Inflammatory macrophage treated with lipopolysaccharide for 1 hour (primary cell): ENCODE measurements at places on chromosomes 1 and 21.
A peak's percentile ranks its signal among the peaks of the same experiment; 100 is the strongest.

- DNase-seq, result no peak
These were observed 60.6 kb downstream of the PTP4A2 start for GRCh38 chr1:31877544-31877943.

DNA sequence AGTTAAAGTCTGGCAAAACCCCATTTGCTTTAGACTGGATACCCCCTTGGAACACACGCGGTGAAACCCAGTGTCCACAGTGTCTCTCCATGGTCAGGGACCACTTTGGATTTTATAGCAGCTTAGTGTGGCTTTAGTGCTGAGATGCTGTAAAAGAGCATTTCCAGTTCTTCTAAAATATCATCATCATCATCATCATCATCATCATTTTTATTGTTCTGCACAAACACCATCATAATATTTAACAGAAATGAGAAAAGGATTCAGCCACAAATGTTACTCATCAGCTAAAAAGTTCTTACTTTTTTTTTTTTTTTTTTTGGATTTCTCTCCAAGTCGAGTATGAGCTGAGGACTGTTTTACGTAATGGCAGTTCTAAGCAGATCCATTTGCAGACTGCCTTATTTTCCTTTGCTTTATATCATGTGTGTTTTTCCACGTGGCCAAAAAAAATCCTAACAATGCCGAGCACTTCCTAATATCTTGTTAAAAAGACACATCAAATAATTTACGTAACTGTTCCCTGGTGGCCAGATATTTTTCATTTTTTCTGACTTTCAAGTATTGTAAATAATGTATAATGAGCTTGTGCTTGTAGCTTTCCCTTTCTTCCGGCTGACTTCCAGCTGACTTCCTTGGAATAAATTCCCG, 62.8 kb downstream of the EVA1C start:
- no peak for DNase-seq

DNA sequence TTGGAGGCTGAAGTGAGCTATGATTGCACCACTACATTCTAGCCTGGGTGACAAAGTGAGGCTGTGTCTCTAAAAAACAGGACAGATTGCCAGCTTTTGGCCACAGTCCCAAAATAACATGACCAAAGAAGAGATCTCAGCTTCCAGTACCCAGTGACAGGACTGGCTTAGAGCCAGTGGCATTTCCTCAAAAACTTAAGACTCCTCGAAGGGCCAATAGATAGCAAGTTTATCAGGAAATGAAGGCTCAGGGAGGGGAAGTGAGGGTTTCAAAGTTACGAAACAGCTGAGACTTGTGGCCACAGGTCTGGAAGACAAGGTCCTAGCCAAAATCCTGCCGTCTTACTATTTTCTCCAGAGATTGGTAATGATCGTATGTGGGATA, 6.3 kb upstream of the TMEM39B start:
- DNase-seq, result peak; percentile 96

DNA sequence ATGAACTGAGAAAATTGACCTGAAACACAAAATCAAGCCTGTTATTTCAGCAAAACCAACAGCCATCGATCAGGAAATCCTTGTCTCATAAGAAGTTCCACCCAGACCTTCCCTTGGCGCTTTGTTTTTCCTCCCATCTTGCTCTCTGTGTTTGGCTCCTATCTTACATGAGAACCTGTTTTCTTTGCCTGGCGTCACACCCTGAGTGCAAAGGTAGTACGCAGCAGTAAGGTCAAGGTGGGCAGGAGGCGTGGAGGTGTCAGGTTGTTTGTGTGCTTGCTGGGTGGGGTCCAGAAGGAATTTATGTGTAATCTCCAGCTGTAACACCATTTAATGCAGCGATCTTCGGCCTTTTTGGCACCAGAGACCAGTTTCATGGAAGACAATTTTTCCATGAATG, 50.5 kb downstream of the C1orf21 start:
- DNase-seq, result no peak

DNA sequence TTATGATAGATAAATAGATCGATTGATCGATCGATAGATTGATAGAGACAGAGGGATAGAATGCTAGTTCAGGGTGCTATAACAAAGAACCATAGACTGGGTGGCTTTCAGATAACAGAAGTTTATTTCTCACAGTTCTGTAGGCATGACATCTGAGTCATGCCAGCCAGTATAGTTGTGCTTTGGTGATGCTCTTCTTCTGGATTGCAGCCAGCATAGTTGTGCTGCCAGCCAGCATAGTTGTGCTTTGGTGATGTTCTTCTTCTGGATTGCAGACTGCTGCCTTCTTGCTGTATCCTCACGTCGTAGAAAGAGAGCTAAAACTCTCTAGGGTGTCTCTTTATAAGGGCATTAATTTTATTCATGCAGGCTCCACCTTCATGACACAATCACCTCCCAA, 860.8 kb downstream of the BRINP3 start:
- no peak for DNase-seq

DNA sequence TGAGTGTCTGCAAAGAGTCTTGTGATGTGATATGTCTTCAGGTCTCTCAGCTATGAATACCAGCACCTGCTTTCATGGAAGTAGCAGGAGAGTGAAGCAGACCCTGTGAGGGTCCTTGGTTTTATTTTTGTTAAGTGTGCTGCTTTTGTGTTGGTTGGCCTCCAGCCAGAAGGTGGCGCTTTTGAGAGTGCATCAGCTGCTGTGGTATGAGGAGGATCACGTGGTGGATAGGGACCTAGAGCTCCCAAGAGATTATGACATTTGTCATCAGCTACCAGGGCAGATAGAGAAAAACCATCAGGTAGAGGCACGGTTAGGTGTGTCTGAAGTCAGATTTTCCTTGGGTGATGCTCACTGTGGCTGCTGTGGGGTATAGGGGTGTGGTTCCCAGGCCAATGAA, 1232.1 kb downstream of the MRPL39 start:
- peak; percentile 20 for DNase-seq

- DNase-seq, result no peak
These were observed 431 bp downstream of the MTARC1 start for GRCh38 chr1:220787069-220787619.

DNA sequence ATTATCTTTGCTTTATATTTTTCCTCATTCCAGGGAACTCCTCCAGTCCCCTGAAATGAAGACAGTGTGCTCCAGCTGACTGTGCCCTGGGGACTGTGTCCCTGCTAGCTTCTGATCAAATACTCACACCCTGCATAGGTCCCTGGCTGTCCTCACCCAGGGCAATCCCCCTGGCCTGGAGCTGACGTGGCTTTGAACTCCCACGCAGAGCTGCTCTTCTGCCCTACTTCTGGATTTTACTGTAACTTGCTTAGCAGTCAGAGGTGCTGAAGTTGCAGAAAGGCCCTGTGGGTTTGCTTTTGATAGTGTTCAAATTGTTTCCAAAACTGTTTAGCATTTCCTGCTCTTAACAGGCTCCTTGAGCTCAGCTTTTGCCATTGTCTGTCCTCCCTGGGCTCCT, 186.5 kb downstream of the FASLG start:
- DNase-seq, result peak; percentile 23

DNA sequence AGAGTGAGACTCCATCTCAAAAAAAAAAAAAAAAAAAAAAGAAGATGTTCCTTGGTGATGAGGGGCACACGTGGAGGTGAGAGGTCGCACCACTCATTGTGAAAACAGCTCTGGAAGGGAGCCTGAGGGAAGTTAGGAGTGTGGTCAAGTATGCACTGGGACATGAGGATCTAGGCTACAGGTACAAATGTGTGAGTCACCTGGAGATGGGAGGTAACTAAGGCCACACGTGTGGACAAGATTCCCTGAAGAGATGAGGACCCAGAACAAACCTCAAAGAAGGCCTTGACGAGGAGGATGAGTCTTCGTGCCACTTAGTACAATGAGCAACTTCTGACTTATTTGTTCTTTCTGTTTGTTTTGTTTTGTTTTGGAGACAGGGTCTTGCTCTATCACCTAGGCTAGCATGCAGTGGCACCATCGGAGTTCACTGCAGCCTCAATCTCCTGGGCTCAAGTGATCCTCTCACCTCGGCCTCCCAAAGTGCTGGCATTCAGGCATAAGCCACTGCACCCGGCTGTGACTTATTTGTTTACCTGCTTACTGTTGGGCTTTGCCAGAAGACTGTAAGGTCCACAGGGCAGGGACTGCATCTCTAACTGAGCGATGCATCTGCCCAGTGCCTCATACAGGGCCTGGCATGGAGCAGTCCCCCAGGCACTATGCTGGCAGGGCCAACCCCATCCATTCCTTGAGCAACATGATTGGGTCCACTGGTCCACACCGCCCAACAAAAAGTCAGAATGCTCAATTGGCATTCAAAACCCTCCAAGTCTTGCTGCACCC, 6.4 kb downstream of the ASAP3 start:
- DNase-seq, result no peak

DNA sequence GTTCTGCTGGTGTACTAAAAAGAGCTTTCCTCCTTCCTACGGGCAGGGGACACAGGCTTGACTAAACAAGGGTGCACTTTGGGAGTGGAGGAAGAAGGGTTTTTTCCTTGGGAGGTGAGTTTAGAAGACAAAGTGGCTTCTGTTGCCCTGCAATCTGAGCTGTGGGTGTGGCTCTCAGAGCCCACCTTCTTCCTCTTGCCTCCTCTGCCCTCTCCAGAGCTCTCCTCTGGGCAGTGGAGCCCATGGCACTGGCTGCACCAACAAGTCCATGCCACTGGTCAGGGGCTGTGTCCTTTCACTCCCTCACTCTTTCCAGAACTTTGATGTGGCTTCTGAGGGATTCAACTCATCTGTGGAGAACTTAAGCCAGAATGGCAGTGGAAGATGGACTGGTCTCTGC, 25.6 kb upstream of the PSMB2 start:
- DNase-seq, result no peak

DNA sequence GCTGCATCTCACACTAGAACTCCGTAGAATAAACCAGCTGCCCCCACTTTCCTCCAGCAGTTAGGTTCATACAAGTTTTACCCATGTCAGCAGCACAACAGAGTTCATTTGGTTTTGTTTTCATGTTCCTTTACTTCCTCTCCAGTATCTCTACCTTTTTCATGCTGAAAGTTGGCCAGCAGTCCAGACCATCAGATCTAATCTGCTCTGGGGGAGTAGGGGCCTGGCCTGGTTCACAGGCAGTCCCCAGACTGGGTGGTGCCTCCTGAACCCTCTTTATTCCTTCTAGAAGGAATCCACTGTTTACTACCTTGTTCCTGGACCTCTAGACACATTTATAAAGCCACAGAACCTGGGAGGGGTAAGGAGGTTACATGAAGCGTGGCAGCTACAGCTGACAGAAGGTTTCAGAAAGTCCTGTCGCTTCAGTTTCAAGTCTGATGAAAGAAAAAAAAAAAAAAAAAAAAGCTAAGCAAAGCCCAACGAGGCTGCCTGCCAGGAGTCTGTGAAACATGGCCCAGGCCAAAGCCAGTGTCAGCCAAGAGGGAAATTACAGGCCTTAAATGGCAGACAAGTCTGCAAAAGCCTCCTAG, 184.6 kb upstream of the JUN start:
- DNase-seq, result no peak

DNA sequence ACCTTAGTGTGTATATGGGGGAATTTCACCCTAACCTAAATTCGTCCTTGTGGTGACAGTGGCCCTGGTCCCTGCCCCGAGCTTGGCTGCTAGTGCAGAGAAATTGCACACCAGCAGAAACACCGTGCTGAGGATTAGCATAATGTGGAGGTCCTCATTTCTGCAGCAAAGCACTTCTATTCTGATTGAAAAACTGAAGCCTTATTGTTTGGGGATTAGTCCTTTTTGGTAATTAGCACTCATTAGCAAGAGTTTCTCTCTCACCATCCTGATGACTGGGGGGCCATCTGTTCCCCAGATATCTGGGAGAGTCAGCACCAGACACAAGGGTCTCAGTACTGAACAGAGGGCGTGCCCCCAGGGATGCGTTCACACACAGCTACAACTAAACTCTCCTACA, 55.2 kb downstream of the AJAP1 start:
- no peak for DNase-seq

GRCh38 chr1:30149226-30149625, 574.2 kb downstream of the MATN1 start:
- DNase-seq, result no peak

DNA sequence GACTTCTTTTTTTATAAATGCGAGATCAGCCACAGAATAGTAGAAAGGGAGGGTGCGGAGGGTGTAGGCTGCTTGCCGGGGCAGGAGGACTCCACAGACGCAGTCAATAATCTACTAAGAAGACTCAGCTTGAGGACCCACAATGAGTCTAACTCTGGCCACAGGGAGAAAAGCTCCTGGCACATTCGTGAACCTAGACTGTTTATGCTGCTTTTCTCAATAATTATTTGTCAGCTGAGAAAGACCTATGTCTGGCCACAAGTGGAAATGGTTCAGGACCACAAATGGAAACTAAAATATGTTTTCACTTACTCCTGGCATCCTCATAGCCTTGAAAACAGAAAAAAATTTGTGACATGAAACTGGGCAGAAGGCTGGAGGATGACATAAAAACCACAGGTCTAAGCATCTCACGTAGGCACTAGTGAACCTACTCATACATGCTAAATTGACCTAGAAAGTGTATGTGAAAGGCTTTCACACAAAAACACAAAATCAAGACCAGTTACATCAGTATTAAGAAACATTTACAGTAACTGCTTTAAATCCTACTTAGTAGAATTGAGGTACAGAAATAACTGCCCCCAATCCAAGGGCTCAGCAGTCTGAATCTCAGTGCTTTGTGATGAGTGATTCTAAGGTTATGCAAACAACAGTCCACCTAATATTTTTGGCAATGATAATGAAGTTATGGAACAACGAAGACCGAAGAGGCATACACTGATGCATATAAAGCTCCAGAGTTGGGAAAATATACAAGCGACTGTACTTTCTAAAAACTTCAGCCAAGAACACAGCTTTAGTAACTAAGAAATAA, 159.5 kb downstream of the SLC45A1 start:
- DNase-seq, result no peak

DNA sequence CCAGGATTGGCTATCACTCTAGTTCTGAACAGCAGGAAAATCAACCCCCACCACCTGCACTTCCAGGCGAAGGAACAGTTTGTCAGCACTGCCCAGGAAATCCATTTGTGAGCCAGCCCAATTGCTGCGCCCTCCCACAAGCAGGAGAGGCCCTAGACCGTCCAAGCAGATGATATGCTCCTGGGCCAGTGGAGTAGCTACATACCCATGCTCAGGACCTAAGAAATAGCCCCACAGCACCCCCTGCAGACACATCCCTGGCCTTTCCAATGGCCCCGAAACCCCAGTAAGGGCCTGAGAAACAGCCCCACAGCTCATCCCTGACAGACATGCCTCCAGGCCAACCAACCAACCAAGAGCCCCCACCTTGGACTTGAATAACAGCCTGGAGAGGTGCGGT, 111.5 kb upstream of the ZC3H11B start:
- no peak for DNase-seq

DNA sequence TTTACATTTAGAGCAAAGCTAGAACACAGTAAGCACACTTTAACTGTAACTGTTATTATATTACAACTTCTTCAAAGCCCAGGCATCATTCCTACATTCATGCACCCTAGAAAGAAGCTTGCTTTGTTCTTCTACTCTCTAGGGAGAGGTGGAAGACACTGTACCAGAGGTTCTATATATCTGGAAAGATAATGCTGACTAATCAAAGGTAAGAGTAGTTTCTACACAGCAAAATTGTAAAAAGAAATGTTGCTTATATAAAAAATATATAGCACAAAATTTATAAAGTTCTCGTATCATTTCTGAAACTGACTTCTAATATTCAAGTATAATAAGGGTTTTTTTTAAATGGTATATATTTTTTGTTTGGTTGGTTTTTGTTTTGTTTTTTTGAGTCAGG, 44.0 kb downstream of the EYA3 start:
- no peak for DNase-seq

- DNase-seq, result no peak
These were observed 25.6 kb downstream of the SLC22A15 start for GRCh38 chr1:116001739-116002487.
